ENCODE measurements at places on chromosomes 12 and 14. TPM values are rescaled to one million over a fixed set of nuclear protein-coding genes. Genes with fewer than 3 reads are reported as not detected.

The CIDEB gene
- not detected for total RNA-seq

The CMAS gene
- total RNA-seq = 53.2 TPM

DNA sequence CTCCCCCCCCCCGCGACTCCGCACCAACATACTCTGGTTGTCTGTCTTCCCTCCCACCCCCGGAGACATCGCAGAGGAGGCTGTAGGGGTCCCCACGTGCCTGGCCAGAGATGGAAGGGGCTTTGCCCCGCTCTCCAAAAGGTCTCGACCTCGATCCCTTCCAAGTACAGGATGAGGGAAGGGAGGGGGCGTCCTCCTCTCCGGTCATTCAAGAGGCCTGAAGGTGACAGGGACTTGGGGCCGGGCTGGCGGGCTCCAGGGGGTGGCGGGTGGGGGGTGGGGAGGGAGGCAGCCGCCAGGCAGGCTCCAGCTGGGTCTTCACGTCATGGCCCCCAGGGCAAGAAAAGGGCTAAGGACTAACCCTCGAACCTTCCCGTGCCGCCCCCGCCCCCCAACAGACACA lies 15.1 kb downstream of the TBX3 start:
- no peak overlapping the region for H3K27ac ChIP-seq
- peaks cover 91% of the 10 kb centered on the region for H3K27me3 ChIP-seq
- peak overlapping the region; percentile 54 for H3K4me3 ChIP-seq
- DNase-seq = no peak

- H3K36me3 ChIP-seq = no peaks in the 10 kb centered on the region
- no peaks in the 10 kb centered on the region for H3K4me1 ChIP-seq
- no peak for DNase-seq
- H3K4me3 ChIP-seq = no peak overlapping the region
- H3K27ac ChIP-seq = no peak overlapping the region
Measured at GRCh38 chr14:59123531-59123930, 64.9 kb upstream of the DAAM1 start.

- H3K4me1 ChIP-seq = 0 out of 2 replicates have a peak, but pooled peaks cover 3% of the 10 kb centered on the region
- H3K4me3 ChIP-seq = no peak overlapping the region
- H3K27ac ChIP-seq = no peak overlapping the region
- H3K27me3 ChIP-seq = no peaks in the 10 kb centered on the region
- no peak for DNase-seq
Measured at GRCh38 chr14:20809917-20810316, 7.3 kb upstream of the RNASE1 start.

The ASCL1 gene
- total RNA-seq = not detected

DNA sequence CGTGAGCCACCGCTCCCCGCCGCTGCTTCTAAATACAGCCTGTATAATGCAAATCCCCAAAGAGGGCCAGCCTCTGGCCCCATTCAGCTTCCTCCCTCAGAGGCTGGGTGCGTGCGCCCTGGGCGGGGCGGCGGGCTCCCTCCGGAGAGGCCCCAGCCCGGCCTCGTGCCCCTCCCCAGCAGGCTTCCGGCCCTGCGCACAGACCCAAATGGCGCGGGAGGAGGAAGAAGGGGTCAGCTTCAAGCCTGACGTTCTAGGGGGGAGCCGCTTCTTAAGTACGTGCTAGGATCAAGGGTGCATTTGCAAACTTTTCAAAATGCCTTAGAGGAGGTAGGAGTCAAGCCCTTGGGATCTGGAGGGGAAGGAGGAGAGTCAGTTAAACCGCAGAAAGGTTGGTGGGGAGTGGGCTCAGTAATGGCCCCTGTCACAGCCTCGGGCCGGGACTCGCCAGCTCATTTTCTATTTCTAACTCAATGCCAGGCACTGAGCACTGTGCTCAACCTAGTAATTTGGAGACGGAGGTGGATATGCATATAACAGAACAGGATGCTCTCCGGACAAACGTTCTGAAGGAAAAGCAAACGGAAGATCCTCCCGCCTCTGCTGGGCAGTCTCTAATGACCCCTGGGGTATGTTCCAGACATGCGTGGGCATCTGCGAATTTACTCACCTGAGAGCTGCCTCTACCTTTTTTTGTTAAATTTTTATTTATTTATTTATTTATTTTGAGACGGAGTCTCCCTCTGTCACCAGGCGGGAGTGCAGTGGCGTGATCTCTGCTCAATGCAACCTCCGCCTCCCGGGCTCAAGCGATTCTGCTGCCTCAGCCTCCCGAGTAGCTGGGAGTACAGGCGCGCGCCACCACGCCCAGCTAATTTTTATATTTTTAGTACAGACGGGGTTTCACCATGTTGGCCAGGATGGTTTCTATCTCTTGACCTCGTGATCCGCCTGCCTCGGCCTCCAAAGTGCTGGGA lies 32.3 kb downstream of the NINJ2 start:
- peaks cover 13% of the 10 kb centered on the region for H3K4me1 ChIP-seq
- DNase-seq = peak; percentile 69
- no peak overlapping the region for H3K27ac ChIP-seq
- H3K36me3 ChIP-seq = no peaks in the 10 kb centered on the region
- peak overlapping the region; percentile 41 for H3K4me3 ChIP-seq

- H3K4me1 ChIP-seq = peaks cover 2% of the 10 kb centered on the region
- DNase-seq = no peak
- H3K27ac ChIP-seq = no peak overlapping the region
- H3K36me3 ChIP-seq = no peaks in the 10 kb centered on the region
Measured at GRCh38 chr12:1695886-1696670, 5.2 kb downstream of the ADIPOR2 start.

The SLCO1B1 gene
- total RNA-seq = not detected

DNA sequence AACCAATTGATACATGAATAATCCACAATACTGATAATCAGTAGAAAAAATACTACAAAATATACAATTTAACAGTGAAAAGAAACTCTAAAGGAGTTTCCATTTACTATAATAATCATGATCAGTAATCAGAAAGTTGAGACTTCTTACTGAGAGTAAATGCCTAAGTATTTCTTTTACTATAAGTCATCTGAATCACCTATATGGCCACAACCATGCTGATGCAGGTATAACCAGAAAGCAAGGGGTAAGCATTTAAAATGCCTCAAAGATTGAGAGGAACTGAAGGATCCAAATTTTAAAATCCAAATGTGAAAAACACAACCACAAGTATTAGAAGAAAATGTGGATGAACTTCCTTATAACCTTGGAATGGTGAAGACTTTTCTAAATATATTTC lies 23.4 kb downstream of the CDK17 start:
- H3K4me3 ChIP-seq = no peak overlapping the region
- no peak overlapping the region for H3K27ac ChIP-seq
- H3K36me3 ChIP-seq = 0 out of 2 replicates have a peak, but pooled peaks cover 2% of the 10 kb centered on the region
- peaks cover 7% of the 10 kb centered on the region for H3K4me1 ChIP-seq
- no peak for DNase-seq

GRCh38 chr12:88188180-88188579 lies 46.1 kb downstream of the TMTC3 start:
- no peak overlapping the region for H3K27ac ChIP-seq
- H3K27me3 ChIP-seq = no peaks in the 10 kb centered on the region
- H3K4me1 ChIP-seq = no peaks in the 10 kb centered on the region
- DNase-seq = no peak

- H3K4me1 ChIP-seq = peaks cover 9% of the 10 kb centered on the region
- no peaks in the 10 kb centered on the region for H3K27me3 ChIP-seq
- DNase-seq = no peak
Measured at GRCh38 chr14:51304438-51304837, 64.4 kb downstream of the TMX1 start.

DNA sequence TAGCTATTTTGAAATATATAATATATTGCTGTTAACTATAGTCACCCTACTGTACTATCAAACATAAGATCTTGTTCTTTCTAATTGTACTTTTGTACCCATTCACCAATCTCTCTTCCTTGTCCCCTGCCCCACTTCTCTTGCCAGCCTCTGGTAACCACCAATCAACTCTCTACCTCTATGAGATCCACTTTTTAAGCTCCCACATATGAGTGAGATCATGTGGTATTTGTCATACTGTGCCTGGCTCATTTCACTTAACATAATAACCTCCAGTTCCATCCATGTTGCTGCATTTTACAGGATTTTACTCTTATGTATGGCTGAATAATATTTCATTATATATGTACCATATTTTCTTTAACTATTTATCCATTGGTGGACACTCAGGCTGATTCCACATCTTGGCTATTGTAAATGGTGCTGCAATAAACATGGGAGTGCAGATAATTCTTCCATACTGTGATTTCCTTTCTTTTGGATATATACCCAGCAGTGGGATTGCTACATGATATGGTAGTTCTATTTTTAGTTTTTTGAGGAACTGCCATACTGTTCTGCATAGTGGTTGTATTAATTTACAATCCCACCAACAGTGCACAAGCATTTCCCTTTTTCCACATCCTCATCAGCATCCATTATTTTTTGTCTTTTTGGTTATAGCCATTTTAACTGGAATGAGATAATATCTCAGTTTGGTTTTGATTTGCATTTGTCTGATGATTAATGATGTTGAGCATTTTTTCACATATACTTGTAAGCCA lies 33.5 kb upstream of the SPIC start:
- H3K27ac ChIP-seq = no peak overlapping the region
- H3K4me3 ChIP-seq = no peak overlapping the region
- DNase-seq = no peak
- H3K36me3 ChIP-seq = no peaks in the 10 kb centered on the region
- H3K27me3 ChIP-seq = no peaks in the 10 kb centered on the region

The LRP6 gene
- total RNA-seq = 74.0 TPM

DNA sequence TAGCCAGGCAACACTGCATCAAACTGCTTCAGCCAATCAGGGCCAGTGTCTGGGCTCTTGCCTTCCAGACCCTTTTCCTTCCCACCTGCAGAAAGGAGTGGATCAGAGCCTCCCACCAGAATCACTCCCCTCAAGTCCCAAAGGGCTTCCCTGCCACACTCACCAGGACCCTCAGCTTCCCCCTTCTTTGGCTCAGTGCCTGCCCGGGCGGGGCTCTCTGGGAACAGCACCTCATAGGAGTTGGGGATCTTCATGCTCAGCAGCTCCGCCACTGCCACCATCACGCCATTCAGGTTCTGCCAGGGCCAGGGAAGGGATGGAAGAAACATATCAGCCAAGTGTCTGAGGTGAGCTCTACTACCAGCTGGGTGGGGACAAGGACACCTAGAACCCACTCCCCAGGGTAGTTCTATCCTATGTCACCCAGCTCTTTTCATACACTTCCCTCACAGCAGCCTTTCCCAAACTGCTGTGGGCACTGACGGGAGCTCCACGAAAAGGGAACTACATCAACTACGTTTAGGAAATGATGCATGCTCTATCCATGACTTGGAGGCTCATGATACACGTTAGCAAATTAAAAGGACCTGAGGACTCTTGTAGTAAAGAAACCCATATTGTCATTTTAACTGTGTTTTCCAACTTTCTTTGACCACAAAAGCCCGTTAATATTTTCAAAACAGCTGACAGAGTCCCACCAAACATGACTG lies 9.4 kb upstream of the PRKAG1 start:
- H3K4me1 ChIP-seq = no peaks in the 10 kb centered on the region
- DNase-seq = no peak
- H3K27ac ChIP-seq = no peak overlapping the region
- H3K27me3 ChIP-seq = no peaks in the 10 kb centered on the region

DNA sequence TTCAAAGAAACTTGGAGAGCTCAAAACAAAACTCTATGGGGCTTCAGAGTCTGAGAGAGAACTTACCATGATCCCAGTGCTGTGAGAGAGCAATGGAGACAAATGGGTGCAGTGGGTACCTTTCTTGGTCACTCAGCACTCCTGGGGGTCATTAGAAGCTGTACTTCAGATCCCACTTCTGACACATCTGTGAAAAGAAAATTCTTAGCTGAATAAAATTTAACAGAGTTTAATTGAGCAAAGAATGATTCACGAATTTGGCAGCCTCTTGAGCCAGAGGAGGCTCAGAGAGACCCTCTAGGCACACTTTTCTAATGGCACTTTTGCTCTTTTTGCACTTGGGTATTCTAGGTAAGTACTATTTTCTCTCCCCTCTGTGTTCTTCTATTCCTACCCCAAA lies 96.8 kb upstream of the SYT10 start:
- no peak overlapping the region for H3K27ac ChIP-seq
- no peaks in the 10 kb centered on the region for H3K36me3 ChIP-seq
- no peak overlapping the region for H3K4me3 ChIP-seq
- no peaks in the 10 kb centered on the region for H3K4me1 ChIP-seq
- no peak for DNase-seq
- no peaks in the 10 kb centered on the region for H3K27me3 ChIP-seq

The KRT79 gene
- total RNA-seq = not detected

The PRH2 gene
- not detected for total RNA-seq

The MMP14 gene
- 86.8 TPM for total RNA-seq

- H3K4me3 ChIP-seq = no peak overlapping the region
- no peaks in the 10 kb centered on the region for H3K36me3 ChIP-seq
- no peaks in the 10 kb centered on the region for H3K27me3 ChIP-seq
- DNase-seq = no peak
- H3K27ac ChIP-seq = no peak overlapping the region
- peaks cover 8% of the 10 kb centered on the region for H3K4me1 ChIP-seq
Measured at GRCh38 chr12:44523828-44524227, 352.3 kb downstream of the NELL2 start.

DNA sequence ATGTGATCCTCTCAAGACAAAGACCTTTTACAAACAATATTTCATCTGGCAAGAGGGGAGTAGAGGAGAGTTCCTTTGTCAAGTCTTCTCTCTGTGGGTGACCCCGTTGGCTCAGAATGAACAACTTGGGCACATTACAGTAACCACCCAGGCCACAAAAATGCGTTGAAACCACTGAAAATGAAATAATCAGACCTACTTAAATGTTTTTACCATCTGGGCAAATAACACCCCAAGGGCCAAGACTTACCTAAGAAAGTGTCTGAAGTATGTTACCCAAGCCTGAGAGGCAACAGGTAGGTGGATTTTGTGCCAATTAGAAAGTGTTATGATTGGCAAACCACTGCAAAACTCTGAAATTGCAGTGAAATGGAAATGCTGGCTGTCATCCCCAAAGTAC lies 1.3 kb downstream of the TC2N start:
- no peaks in the 10 kb centered on the region for H3K36me3 ChIP-seq
- H3K27me3 ChIP-seq = no peaks in the 10 kb centered on the region
- H3K27ac ChIP-seq = no peak overlapping the region

The DUSP6 gene
- total RNA-seq = 179 TPM

- no peaks in the 10 kb centered on the region for H3K27me3 ChIP-seq
- H3K4me1 ChIP-seq = no peaks in the 10 kb centered on the region
- H3K4me3 ChIP-seq = no peak overlapping the region
- no peaks in the 10 kb centered on the region for H3K36me3 ChIP-seq
Measured at GRCh38 chr12:13571035-13571434, 374.5 kb downstream of the EMP1 start.

DNA sequence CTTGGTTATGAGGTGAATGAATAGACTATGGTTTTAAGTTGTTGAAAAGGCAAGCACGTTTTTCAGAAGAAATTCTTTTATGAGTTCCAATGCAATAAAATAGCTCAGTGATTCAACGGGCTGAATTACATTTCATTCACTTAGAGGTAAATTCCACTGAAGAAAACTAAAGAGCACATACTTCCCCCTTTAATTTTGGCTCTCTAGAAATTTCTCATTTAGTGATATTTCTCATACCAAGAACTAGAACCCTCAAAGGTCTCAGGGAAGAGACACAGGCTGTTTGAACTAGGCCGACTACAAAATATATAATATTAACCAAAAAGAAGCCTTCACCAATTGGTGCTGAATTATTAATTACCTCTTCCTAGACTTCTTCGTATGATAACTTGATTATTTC lies 68.6 kb downstream of the TAOK3 start:
- no peaks in the 10 kb centered on the region for H3K36me3 ChIP-seq
- H3K27me3 ChIP-seq = no peaks in the 10 kb centered on the region
- no peak overlapping the region for H3K4me3 ChIP-seq
- no peak for DNase-seq
- H3K27ac ChIP-seq = no peak overlapping the region

The GNB3 gene
- 9.0 TPM for total RNA-seq
